ENCODE measurements at places on chromosomes 12 and 14.

DNA sequence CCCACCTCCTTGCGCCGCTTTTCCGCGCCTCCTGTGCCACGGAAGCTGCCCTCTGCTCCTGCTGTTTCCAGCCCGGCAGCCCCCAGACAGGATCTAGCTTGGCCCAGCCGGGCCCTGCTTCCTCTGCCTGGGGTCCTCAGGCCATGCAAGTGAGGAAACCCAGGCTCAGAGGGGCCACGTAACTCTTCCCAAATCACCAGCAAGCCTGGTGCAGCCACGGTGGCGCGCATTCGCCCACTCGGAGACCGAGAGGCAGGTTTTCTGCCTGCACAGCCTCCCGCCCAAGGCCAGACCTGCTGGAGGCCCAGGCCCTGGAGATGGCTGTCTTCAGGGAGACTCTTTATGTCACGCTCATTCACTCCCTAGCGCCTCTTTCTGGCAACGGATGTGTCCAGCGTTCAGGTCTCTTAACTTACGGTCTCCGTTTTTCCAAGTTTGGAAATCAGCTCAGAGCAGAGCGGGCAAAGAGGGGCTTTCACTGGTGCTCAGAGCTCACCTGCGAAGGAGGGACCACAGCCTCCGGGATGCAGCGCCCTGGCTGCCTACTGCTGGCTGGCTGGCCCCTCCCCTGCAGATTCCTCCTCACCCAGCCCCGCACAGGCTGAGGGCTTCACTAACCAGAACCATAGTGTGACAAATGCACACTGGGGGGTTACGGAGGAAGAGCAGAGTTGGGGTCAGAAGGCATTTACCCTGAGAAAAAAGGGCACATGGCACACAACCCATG lies 20.6 kb upstream of the CEP170B start:
- no peak for DNase-seq

DNA sequence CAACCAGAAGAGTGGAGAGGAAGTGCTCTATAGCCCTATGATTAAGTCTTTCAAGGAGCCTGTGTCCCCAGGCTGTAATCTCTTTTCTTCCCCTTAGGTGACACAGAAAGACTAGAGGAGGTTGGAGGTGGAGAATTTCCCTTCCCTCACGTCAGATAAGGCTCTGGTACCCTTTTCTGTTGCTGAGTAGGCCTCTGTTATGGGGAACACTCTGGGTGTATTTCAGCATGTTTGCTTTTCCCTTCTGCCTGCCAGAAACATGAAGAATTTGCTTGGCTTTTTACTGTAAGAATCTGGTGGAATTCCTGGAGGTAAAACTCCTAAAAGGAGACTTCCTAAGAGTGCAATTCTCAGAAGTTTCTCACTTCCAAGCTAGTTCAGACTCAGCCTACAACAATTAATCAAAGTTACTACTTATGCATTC lies 58.3 kb downstream of the SIX1 start:
- DNase-seq = no peak

DNA sequence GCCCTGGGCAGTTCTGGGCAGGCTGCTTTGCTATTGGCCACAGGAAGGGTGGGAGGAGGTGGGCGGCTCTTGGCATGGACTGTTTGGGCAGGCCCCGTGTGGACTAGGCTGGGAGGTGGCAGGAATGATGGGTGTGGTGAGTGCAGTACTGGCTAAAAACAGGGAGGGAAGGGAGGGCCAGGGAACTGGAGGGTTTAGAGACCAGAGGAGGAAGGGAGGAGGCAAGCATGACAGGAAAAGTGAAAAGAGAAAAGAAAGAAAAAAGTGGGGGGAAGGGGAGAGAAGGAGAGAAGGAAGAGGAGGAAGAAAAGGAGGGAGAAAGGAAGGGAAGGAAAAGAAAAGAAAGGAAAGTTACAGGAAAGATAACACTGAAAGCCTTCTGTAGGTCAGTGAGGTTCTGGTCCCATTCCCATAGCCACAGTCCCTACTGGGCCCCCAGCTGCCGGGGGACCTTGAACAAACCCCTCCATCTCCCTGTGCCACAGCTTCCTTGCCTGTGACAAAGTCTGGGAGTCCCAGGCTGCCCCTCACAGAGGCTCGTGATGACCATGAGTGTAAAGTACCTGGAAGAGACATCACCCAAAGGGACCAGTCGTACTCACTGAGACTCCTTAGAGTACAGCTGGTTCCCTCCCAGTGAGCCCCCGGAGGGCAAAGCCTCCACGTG lies 1.1 kb upstream of the C14orf132 start:
- no peak for DNase-seq

GRCh38 chr12:93862424-93862823 lies 185.2 kb downstream of the CRADD start:
- DNase-seq = no peak

DNA sequence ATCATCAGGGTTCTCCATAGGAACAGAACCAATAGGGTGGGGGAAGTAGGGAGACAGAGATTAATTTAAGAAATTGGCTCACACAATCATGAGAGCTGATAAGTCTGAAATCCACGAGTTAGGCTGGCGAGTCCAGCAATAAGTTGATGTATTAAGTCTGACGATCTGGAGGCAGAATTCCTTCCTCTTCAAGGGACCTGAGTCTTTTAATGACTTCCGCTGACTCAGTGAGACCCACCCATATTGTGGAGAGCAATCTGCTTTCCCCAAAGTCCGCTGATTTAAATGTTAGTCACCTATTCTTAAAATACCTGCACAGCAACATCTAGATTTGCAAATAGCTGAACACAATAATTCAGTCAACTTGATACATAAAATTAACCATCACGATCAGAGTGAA lies 97.8 kb downstream of the SPTSSA start:
- no peak for DNase-seq

GRCh38 chr12:57234571-57235016 lies 5.1 kb downstream of the SHMT2 start:
- no peak for DNase-seq

- no peak for DNase-seq
Observed at GRCh38 chr14:99168330-99168729, 103.7 kb downstream of the BCL11B start.

GRCh38 chr12:30939234-30939633 lies 12.7 kb downstream of the TSPAN11 start:
- DNase-seq = no peak

GRCh38 chr12:57899010-57899662 lies 42.2 kb upstream of the ATP23 start:
- no peak for DNase-seq

GRCh38 chr14:68513137-68513536 lies 279.7 kb downstream of the ZFP36L1 start:
- DNase-seq = no peak

- DNase-seq = no peak
Observed at GRCh38 chr12:3571724-3572123, 80.7 kb downstream of the PRMT8 start.

Measured in NCI-H446 (cell line).